ENCODE measurements at places on chromosomes 3 and 15. TPM values are rescaled to one million over a fixed set of nuclear protein-coding genes. Genes with fewer than 3 reads are reported as not detected.

The PCOLCE2 gene
- total RNA-seq: 1.3 TPM

The CRABP1 gene
- not detected for total RNA-seq

The CCR2 gene
- total RNA-seq: not detected

The FEZF2 gene
- total RNA-seq: not detected

The DLL4 gene
- 72.7 TPM for total RNA-seq

The LEKR1 gene
- total RNA-seq: 0.40 TPM

The CLDN1 gene
- 0.27 TPM for total RNA-seq

The GOLGA6B gene
- total RNA-seq: not detected

The PLS1 gene
- total RNA-seq: 2.4 TPM

The OR5K1 gene
- not detected for total RNA-seq

Data from thoracic aorta endothelial cell (primary cell).